ENCODE measurements at places on chromosomes 11 and 22.

GRCh38 chr11:77197626-77198320 lies 69.7 kb downstream of the MYO7A start:
- DNase-seq, result no peak

- DNase-seq, result no peak
These were observed 53.3 kb downstream of the NTM start for GRCh38 chr11:131423688-131424087.

DNA sequence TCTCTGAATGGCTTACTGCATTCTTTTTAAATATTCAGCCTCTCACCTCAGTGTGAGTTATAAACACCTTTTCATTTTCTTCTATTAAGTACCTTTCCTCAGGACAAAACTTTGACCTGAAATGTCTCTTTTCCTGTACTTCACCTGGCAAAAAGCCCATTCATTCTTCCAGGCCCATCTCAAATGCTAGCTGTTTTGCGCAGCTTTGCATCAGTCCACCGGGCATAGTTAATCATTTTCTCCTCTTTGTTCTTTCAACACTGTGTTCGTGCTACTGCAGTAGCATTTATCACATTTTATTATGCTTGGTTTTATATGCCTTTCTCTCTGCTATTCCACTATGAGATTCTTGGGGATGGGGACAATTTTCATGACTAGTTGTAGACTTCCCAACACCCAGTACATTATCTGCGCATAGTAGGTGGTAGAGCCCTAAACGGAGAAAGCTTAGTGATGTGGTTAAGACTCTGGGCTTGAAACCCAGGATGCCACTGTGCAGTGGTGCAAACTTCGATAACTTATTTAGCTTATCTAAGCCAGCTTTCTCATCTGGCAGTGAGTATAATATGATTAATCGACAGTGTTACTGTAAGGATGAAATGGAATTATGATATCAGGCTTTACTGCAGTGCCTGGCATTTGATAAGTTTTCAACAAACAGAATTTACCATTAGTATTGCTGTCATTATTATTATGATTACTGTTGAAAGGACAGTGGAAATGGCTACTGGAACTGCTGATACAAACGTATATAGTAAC lies 695.7 kb downstream of the NELL1 start:
- no peak for DNase-seq

DNA sequence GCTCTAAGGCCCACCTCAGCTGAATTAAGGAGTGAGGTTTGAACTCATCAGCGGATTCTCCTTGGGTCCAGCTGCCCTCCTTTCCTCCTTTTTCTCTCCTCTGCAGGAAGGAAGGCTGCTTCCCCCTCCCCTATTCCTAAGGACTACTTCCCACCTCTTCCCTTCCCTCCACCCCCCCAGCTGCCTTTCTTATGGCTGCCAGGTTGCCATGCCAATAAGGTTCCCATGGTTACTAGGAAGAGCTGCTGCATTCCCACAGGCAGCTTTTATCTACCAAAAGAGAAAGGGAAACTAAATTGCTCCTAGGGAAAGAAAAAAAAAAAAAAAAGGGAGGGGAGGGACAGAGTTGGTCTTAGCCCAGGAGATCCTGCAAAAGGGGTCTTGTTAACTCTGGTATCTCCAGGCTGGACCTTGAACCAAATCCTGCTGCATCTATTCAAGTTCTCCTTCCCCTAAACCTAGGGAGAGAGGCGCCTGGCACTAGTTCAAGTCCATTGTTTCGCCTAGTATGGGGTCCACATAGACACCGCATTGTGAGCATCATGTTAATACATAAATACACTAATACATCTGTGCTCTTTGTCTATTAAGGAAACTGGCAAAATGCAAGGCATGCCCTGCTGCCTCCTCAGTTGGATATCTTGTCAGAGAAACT lies 21.2 kb upstream of the FEZ1 start:
- no peak for DNase-seq

GRCh38 chr22:44031158-44031952 lies 7.3 kb downstream of the PARVB start:
- DNase-seq, result no peak

GRCh38 chr22:45785458-45785857 lies 113.8 kb downstream of the ATXN10 start:
- no peak for DNase-seq

DNA sequence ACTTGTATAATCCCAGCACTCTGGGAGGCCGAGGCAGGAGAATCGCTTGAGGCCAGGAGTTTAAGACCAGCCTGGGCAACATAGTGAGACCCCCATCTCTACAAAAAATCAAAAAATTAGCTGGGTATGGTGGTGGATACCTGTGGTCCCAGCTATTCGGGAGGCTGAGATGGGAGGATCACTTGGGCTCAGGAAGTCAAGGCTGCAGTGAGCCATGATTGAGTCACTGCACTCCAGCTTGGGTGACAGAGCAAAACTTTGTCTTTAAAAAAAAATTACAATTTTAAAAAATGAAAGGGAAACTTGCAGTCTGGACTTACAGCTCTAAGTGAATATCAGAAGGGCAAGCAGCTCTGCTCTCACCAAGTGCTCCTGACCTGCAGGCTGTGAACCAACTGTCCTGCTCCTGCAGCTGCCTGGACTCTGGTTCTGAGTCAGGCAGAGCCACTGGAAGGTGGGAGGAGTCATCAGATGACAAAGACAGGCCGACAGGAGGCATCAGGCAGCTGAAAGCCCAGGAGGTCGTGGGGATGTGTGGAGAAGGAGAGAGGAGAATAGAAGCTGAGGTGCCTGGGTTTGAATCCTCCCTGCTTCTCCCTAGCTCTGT lies 9.6 kb downstream of the SMTNL1 start:
- no peak for DNase-seq

- peak; percentile 31 for DNase-seq
These were observed at the start of gene TUBA8 for GRCh38 chr22:18110194-18110953. TUBA8 (plus strand) TSS chr22:18110809; CDS start chr22:18110866, 57 bp downstream.

DNA sequence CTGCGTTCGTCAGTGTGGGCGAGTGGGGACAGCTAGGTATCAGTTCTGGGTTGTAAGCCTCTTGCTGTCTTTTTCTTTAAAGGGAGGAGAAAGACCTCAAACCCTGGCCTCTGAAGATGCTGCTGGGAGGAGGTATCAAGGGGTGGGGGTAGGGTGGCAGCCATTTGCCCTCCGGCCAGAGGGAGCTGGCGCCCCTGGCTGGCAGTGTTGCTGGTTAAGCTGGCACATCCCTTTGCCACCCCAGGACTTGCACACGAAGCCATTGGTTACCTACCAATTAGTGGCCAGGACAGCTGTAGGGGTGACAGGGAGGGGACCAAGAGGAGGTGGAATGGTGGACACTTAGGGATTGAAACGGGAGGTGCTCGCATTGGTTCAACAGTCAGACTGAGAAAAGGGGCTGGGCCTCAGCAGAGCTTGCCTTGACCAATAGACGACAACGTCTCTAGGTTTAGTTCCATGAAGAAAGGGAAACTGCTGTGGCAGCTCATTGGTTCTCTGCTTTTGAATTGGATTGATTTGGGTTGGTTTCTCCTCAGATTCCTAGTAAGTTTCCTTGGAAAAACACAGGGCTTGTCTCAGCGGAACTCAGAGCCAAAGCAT lies 77.9 kb downstream of the ST3GAL4 start:
- no peak for DNase-seq

DNA sequence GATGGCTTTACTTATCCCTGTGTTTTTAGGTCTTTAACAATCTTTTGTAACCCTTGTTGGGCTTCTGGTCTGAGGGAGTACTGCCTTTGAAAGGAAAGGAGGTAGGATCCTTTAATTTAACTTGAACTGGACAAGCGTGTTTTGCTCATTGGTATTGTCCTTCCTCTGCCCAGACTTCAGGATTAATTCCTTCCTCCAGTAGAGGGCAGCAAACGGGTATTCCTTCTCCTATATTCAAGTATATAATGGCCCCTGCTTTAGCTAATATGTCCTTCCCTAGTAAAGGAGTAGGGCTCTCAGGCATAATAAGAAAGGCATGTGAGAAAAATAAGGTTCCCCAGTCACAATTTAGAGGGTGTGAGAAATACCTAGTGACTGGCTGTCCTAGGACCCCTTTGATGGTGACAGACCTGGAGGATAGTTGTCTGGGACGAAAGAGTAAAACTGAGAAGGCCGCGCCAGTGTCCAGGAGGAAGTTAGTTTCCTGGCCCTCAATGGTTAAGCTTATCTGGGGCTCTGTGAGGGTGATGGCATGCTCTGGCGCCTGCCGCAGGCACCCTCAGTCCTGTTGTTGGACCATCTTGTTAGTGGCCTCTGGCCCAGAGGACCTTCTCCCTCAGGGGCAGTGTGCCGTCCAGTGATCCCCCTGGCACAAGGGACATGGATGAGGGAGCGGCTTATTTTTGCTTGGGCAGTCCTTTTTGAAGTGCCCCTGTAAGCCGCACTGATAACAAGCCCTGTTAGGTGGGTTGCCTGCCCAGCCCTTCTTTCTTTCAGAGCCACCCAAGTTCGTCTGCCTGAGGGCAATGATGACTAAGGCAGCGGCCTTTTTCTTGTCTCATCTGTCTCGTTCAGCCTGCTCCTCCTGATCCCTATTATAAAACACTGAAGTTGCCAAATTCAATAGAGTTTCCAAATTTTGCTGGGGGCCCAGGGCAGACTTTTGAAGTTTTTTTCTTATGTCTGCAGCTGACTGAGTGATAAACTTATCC lies 51.8 kb downstream of the C11orf71 start:
- DNase-seq, result peak; percentile 59

- DNase-seq, result no peak
These were observed 17.7 kb downstream of the CYTH4 start for GRCh38 chr22:37299969-37300509.

- no peak for DNase-seq
These were observed 1.7 kb downstream of the RASGRP2 start for GRCh38 chr11:64742087-64742888.

GRCh38 chr22:29041408-29041807 lies 20.2 kb downstream of the C22orf31 start:
- DNase-seq, result no peak

- DNase-seq, result peak; percentile 42
These were observed 60.5 kb downstream of the OSBP2 start for GRCh38 chr22:30754971-30755758.

- no peak for DNase-seq
These were observed 5.9 kb downstream of the TP53AIP1 start for GRCh38 chr11:128936606-128937251.

DNA sequence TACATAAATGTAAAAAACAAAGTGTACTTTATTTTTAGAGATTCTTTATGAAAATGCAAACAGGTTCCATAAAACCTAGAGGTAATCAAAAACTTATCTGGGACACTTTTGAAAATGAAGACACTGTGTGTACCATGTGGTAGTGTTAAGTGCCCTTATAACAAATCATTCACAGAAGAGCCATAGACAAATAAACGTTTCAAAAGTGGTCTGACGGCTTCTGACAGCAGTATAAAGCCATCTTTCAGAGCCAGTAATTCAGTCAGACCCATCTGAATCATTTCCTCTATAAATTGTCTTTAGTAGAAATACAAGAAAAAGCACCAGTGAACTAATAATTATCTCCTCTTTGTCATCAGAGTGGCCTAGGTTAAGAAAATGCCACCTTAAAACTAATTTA lies 100.0 kb downstream of the PAX6 start:
- DNase-seq, result no peak

DNA sequence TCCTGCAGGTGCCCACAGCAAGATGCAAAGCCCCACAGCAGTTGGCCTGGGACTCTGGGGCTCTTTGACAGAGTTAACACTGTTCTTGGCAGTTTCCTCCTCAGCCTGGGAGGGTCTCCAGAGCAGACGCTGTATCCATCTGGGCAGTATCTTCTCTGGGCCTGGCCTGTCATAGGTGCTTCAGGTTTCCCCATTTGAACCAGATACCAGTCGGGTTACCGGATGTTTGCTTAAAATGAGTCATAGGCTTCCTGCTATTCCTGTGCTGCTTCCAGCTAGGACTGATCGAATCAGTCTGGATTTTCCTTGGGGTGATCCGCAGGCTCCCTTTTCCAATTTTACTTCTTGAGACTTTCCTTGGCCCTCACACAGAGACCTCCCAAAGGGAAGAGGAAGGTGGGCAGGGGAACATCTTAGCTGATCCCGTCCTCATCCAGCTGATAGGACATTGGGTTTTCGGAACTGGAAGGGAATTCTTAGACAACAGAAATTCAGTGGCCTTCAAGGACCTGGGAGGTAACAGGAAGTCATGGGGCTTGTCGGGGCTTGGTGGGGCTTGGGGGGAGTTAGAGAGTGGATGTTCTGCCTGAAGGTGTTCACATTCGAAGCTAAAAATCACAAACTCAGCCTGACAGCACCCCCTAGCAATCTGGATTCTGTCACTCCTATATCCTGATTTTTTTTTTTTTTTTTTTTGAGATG lies 2.4 kb upstream of the RANGAP1 start:
- DNase-seq, result no peak

GRCh38 chr11:114060392-114061047 lies 1.0 kb downstream of the ZBTB16 start:
- DNase-seq, result peak; percentile 66

GRCh38 chr11:74171630-74171968 lies 510 bp downstream of the PPME1 start:
- no peak for DNase-seq

- no peak for DNase-seq
These were observed 230.1 kb upstream of the DDI1 start for GRCh38 chr11:103806130-103806895.

- no peak for DNase-seq
These were observed 34.1 kb upstream of the JAM3 start for GRCh38 chr11:134034496-134035381.

DNA sequence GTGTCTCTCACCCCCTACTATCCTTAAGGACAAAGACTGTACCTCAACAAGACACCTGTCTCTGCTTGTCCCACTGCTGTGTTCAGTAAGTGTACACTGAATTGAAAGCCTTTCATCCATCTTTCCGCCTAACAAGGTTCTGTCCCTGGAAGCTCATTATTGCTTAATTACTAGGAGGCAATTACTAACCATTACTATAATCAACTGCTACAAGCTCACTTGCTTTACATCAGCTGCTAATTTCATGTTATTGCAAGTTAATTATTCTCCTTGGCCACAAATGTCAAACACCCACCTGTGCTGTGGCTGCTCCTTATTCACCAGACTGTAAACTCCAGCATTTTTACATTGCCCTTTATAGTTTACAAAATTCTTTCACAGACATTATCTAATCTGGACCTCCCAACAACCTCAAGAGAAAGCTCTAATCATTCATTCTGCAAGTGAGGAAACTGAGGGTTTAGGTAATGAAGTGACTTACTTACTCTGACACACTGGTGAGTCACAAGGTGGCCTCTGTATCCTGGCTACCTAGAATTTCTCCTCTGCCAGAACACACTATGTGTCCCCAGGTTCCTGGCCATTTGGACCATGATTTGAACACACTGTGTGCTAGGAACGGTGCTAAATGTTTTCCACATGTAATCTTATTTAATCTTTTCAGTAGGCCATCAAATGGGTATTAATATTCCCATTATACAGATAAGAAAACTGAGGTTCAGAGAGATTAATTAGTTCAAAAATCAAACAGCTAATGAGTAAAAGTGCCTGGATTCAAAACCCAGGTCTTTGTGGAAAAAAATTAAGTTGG lies 66.7 kb downstream of the RAB30 start:
- no peak for DNase-seq

DNA sequence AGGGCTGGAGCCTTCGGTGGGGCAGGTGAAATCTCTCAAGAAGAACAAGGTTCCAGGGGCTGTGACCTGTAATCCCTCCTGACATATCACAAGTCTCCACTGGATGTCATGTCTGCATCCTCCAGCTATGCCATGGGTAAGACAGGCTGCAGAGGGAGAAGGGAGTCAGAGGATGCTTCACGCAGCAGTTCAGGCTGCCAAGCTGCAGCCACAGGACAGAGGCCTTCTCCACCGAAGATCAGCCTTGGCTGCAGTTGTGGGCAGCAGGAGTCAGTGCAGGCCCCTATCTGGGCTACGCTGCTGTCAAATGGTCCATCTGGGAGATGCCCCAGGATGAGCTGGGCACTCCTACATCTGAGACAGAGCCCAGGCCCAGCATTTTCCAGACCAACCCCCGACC lies 25.0 kb downstream of the DKK3 start:
- no peak for DNase-seq

GRCh38 chr11:66363805-66364535 lies 7.6 kb downstream of the SLC29A2 start:
- peak; percentile 53 for DNase-seq
